Effector CD8-positive, alpha-beta T cell (primary cell): ENCODE measurements at places on chromosomes 7 and 10.

DNA sequence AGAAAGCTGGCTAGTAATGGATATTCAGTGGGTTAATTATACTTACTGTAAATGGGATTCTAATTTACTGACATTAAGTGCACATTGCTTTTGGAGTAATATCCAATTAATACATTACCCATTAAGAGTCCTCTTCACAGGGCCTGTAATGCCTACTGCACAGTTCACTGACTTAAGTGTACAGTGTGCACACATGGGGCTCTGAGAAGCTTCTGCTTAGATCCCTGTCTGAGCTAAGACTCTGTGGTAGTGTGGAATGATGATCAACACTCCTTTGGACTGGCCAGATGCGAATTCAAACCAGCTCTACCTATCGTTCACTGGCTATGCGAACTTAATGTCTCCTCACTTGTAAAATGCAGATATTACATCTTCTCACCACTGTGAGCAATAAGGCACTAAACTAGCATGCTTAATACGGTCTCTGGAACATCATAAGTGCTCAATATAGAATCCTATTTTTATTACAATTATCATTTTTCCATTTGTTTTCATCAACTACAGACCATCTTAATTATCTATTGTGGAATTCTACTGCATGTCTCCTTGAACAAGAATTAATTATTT is 53.8 kb upstream of the SEC61G start:
- no peak for DNase-seq

DNA sequence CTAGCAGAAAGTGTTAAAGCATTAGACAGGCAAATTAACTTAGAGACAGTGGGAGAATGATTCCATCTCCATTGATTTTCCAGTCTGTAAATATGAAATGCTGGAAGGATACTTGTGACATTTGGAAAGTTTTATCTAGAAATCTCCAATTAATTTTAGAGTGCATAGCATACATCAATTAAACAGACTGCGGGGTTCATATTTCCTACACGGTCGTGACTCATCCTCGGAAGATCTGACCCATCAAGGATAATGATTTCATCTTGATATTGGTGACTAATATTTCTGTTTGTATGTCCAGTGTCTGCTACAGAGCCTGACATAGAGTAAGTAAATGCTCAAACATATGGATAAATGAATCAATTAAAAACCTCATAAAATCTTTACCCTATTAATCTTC is 474.9 kb downstream of the KCNMA1 start:
- no peak for DNase-seq

DNA sequence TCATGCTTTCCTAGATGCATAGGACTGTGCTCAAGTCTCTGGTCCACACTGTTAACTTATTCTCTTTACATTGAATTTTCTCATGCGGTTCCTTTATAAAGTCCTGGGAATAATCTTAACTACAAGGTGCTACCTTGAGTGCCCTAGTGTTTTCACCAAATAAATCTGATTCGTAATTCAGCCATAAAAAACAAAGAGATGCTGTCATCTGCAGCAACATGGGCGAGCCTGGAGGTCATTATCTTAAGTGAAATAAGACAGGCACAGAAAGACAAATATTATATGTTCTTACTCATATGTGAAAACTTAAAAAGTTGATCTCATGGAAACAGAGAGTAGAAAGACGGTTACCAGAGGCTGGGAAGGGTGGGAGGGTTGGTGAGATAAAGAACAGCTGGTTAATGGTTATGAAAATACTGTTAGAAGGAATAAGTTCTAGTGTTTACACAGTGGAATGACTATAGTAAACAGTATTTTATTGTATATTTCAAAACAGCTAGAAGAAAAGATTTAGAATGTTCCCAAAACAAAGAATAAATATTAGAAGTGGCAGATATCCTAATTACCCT is 38.3 kb downstream of the NT5C3A start:
- no peak for DNase-seq

GRCh38 chr10:123549761-123550454 is 116.2 kb upstream of the GPR26 start:
- DNase-seq, result no peak

DNA sequence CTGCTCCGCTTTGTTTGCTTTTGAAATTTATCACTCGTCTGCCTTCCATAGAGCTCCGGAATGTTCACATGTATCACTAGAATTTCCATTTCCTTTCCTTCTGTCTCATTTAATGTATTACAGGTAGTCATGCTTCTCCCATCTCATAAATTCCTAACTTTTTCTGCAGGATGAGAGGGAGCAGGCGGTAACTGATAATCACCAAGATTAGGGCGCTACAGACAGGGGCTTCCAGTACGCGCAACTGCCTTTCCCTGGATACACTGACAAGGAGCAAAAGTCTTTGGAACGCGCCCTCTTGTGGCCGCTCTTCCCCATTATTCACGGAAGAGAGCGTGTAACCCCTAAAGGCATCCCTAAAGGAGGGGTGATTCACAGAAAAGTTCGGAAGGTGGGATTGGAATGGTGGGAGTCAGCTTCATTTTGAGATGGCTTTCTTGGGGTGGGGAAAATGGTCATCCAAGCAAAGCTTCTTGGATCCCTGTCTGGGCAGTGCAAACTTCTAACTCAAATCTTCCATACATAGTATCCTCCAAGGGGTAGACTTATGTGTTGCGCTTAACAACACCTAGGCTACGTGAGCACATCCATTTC is 6.5 kb downstream of the INHBA start:
- no peak for DNase-seq

DNA sequence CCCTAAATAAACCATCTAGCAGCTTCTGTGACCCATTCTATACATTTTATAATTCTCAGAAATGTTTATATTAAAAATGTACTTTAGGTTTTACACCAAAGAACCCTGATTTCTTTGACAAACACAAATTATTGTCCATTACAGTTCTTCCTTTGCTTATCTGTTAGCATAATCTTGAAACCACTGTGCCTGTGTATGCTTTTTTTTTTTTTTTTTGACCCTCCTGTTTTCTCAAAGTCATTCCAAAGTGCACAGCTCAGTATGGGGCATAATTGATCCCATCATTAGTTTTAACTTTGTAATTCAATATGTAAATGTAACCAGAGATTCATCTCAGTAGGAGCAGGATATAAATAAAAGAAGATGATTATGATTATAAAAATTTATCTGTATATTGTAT is 229.3 kb downstream of the DGKB start:
- DNase-seq, result no peak

GRCh38 chr10:97188261-97188711 is 2.5 kb upstream of the SLIT1 start:
- no peak for DNase-seq

- DNase-seq, result no peak
These were observed 30.1 kb downstream of the SEMA3D start for GRCh38 chr7:85156661-85157208.

DNA sequence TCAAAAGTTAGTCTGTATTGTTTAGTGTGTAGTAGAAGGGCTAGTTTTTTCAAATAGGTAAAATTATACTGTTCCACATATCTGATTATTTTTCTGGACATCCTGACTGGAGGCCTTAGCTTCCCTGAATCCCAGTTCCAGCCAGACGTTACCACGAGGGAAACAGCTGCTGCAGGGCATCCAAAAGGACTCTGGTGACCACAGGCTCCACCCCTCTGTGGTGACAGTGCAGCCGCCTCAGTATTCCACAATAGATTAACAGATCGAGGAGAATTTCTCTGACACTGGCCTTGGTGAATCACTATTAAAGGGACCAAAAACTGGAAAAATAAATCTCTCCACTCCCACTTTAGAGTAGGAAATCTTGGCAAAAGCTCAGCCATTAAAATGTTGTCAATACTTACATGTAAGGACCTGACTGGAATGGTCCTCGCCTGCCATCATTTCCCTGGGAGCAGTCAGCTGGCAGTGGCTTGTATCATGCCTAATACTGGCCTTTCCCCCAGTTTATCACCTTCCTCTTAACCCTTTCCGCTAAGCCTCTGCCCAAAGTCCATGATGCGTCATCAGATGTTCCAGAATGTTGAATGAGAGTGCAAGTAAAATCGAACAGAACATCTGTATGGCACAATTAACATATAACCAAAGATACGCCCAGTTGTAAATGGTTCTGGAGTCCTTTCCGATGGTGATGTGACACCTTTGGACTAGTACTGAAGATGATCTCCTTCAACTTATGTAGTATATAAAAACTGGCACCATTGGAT is 31.6 kb downstream of the ENO4 start:
- DNase-seq, result no peak

- DNase-seq, result no peak
These were observed 257.0 kb downstream of the COBL start for GRCh38 chr7:51059504-51060142.

GRCh38 chr7:139923090-139923489 is 94.0 kb downstream of the TBXAS1 start:
- DNase-seq, result no peak

GRCh38 chr7:155346285-155346684 is 48.6 kb downstream of the INSIG1 start:
- DNase-seq, result no peak

DNA sequence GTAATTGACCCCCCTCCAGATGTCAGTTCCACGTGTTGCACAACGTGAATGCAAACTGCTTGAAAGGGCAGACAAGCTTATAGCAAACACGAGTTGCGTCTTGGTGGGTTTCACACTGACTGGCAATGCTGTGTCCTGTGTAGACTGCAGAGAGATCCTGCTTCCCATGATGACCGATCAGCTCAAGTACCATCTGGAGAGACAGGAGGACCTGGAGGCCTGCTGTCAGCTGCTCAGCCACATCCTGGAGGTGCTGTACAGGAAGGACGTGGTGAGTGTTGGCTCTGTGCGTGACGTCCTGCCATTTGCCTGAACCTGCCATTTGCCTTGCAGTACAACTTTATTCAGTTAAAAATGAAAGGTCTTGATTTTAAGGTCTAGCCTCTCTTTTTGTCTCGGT is 71.1 kb downstream of the INSYN2A start:
- no peak for DNase-seq

GRCh38 chr10:42593284-42593683 is 45.1 kb downstream of the ZNF33B start:
- DNase-seq, result no peak

- DNase-seq, result no peak
These were observed 318.9 kb downstream of the IPMK start for GRCh38 chr10:57948796-57949195.

- peak; percentile 26 for DNase-seq
These were observed at the start of gene NET1 for GRCh38 chr10:5412277-5412941. NET1 (plus strand) TSS chr10:5412557; CDS start chr10:5412693, 136 bp downstream.

- no peak for DNase-seq
These were observed 78.7 kb downstream of the CLEC2L start for GRCh38 chr7:139602143-139602722.

- DNase-seq, result peak; percentile 17
These were observed 411.5 kb upstream of the ZMIZ1 start for GRCh38 chr10:78657163-78657861.

- DNase-seq, result no peak
These were observed 292.5 kb upstream of the SEMA3C start for GRCh38 chr7:81211204-81211933.

DNA sequence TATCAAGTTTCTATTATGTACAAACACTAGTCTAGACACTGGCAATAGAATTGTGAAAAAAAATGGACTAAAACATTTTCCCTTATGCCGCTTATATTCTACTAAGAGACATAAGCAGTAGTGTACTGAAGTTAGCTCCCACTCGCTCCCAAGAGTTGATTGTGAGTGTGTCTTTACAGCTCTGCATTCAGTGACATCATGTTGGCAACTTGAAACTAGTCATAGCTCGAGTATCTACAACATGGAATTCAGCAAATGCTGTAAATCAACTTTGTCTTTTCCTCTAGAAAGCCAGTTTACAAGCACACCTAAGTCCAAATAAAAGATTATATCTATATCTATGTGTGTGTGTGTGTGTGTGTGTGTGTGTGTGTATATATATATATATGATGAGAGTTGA is 58.8 kb upstream of the MAGI2 start:
- DNase-seq, result no peak

- no peak for DNase-seq
These were observed 77.3 kb upstream of the SAMD8 start for GRCh38 chr10:75034131-75034512.

GRCh38 chr10:102455893-102456471 is 4.6 kb upstream of the C10orf95 start:
- no peak for DNase-seq

DNA sequence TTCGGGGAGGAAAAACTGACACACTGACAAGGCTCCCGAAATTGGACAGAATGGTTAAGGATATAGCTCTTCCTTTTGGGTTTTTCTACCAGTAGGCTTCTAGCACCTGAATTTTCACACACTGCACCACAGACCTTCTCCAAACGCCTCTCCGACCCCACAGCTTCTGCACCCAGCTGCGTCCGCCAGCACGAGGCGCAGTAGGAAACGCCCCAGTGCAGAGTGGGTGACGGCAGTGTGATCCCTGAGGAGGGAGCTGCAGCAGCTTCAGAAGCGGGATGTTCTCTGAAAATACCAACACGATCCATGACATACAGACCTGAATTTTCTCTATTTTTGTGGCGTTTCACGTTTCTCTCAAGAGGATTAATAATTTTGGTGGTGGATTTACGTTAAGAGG is 25.9 kb downstream of the HSPB1 start:
- no peak for DNase-seq

DNA sequence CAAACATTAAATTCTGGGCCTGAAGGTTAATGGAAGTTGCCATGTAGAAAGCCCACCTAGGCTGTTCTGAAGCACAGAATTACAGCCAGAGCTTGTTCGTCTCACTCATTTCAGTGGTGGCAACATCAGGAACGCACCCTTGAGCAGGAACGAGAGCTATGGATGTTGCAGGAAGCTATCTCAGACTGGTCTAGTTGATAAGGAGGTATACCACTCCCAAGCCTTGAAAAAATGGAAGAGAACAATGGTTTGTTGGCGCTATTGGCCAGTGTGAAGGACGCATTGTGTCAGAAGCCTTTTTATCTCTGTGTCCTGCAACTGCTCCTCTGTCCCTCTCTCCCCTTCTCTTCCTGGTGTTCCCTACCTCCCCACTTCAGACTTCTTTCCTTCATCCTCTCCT is 60.9 kb upstream of the RAPGEF5 start:
- DNase-seq, result no peak

DNA sequence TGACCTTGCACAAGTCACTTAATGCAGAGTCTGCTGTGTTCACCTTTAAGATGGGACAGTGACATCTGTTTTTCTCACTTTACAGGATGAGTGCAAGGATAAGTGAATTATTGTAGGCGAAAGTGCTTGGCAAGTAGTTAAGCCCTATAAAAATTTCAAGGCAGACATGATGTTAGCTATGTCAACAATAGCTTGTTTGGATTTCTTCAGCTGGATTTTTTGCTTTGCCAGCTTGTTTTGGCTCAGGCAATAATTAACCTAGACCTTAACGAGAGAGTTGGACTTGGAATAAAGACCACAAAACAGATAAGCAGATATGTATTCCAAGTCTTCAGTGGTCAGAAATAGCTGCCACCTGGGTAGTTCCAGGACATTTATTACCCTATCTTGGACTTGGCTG is 255.2 kb downstream of the ARL4A start:
- DNase-seq, result no peak
